ENCODE measurements at places on chromosomes 2 and 18.

DNA sequence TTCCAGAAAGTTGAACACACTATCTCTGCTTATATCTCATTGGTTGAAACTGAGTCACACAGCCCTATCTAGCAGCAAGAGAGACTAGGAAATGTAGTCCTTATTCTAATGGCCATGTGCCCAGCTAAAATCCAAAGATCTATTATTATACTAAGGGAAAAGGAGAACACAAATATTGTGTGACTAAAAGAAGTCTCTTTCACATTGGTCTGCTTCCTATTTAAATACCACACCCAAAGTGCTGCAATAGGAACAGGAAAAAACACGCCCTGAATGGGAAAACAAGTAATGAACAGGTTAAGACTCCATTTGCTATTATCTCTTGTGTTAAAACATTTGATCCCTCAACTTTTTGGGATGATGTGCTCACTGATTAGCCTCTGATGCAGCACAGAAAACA, 86.8 kb upstream of the BARD1 start:
- H3K4me3 ChIP-seq, result no peak overlapping the region
- no peaks in the 10 kb centered on the region for H3K27me3 ChIP-seq
- no peaks in the 10 kb centered on the region for H3K36me3 ChIP-seq
- no peak overlapping the region for H3K27ac ChIP-seq

GRCh38 chr2:10993001-10993481, 81.3 kb downstream of the KCNF1 start:
- H3K36me3 ChIP-seq, result no peaks in the 10 kb centered on the region
- no peak overlapping the region for H3K4me3 ChIP-seq
- H3K27ac ChIP-seq, result no peak overlapping the region
- H3K4me1 ChIP-seq, result no peaks in the 10 kb centered on the region

- H3K36me3 ChIP-seq, result peaks cover 92% of the 10 kb centered on the region
- H3K27me3 ChIP-seq, result no peaks in the 10 kb centered on the region
- H3K27ac ChIP-seq, result no peak overlapping the region
- peak; percentile 14 for DNase-seq
- H3K4me1 ChIP-seq, result no peaks in the 10 kb centered on the region
- H3K4me3 ChIP-seq, result no peak overlapping the region
These were observed 45.3 kb downstream of the LRPPRC start for GRCh38 chr2:43950383-43951008.

DNA sequence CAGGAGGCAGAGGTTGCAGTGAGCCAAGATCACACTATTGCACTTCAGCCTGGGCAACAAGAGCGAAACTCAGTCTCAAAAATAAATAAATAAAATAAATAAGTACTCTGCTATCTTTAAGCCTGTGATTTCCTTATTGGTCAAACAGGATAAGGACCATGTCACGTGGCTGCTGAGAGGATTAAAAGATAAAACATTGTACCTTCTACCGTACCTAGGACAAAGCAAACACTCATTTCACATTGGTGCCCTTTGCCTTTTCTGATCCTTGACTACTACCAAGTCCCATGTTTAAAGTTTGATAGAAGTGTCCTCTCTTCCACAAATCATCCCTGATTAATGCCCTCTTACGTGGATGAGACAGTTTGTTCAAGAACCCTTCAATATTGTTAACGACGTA, 120.2 kb upstream of the TFCP2L1 start:
- no peaks in the 10 kb centered on the region for H3K4me1 ChIP-seq
- no peak overlapping the region for H3K27ac ChIP-seq
- DNase-seq, result no peak
- H3K27me3 ChIP-seq, result no peaks in the 10 kb centered on the region
- H3K4me3 ChIP-seq, result no peak overlapping the region

DNA sequence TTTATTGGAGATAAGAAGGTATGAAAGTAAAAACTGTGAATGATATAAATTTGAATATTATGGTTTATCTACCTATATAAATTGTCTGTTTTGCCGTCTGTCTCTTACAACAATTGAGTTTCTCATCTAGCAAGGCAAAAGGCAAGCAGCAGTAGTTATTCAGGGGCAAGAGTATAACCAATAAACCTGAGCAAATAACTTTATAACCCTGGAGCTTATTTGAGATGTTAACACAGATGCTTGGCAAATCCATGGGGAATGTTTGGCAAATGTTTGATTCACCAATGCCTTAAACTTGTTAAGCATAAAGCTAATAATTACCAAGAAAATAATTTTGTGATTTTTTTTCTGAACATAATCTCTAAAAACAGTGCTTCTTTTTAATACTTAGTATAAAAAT, 9.9 kb upstream of the EPHA4 start:
- H3K27me3 ChIP-seq, result no peaks in the 10 kb centered on the region
- no peak overlapping the region for H3K4me3 ChIP-seq
- H3K4me1 ChIP-seq, result no peaks in the 10 kb centered on the region
- no peaks in the 10 kb centered on the region for H3K36me3 ChIP-seq
- no peak for DNase-seq

DNA sequence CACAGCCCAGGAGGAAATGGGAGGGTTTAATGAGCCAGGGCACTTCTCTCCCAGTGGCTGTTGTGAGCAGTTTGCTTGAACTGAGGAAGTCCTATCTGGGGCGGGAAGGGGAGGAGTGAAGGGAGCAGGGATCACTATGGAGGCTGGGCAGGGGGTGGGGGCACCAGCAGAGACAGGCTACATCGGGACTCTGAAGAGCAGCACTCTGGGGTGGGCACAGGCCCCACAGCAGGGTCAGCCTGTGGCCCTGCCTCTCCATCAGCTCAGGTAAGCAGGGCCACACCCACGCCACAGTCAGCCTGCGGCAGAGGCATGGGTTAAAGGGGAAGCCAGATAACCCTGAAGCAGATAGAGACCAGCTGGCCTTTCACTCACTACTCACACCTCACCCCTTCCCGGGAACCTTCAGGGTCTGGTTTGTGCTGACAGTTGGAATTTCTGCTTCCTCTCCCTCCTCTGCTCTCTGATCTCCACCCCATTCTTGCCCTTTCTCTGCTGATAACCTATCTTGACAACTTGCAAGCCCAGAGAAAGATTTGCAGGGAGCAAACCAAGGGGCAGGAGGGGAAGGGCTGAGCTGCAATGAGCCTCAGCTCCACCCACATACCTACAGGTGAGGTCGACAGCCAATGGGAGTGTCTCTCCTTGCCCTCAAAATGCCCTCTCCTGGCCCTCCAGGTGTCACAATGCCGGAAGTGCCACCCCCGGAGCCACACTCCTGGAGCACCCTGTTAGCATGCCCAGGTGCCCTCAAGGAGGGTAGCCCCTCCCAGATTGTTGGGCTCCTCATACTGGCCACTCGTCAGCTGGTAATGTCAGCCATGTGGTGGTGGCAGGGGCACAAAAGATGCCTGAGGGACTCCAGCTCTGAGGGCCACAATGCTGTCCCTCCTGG, 3.7 kb downstream of the SIGLEC15 start:
- DNase-seq, result peak; percentile 7
- H3K4me1 ChIP-seq, result peaks cover 37% of the 10 kb centered on the region
- peak overlapping the region; percentile 88 for H3K27ac ChIP-seq
- H3K36me3 ChIP-seq, result no peaks in the 10 kb centered on the region

DNA sequence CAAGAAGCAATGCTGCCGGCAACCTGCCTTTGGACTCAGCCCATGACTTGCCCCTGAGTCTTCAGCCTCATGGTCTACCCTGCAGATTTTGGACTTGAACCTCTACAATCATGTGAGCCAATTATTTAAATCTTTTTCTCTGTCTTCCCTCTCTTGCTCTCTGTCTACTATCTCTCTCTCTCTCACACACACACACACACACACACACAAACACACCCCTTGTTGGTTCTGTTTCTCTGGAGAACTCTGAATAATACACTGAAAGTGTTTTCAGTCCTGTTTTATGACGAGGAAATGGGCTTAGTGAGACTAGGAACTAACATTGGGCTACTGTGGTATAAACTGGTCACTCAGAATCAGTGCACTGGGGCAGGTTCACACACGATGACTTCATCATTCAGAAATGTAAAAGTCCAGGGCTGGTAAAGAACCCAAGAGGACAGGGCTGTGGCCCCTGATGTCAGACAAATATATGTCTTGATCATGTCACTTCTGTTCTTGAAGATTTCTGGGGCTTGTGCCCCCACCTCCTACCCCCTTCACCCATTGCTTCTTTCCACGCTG, 266.1 kb upstream of the SIX2 start:
- no peak for DNase-seq
- no peaks in the 10 kb centered on the region for H3K27me3 ChIP-seq
- no peaks in the 10 kb centered on the region for H3K36me3 ChIP-seq
